ENCODE measurements at places on chromosomes 5 and 9. TPM values are rescaled to one million over a fixed set of nuclear protein-coding genes. Genes with fewer than 3 reads are reported as not detected.

The ADAMTS12 gene
- 4.2 TPM for total RNA-seq

The EPB41L4B gene
- total RNA-seq: 97.8 TPM

The BTNL8 gene
- not detected for total RNA-seq

The LCN9 gene
- total RNA-seq: not detected

The IFNA21 gene
- not detected for total RNA-seq

The TMEFF1 gene
- 0.28 TPM for total RNA-seq

The CATSPER3 gene
- total RNA-seq: 0.29 TPM

The DNM1 gene
- 11.4 TPM for total RNA-seq

The LCN15 gene
- not detected for total RNA-seq

The NSG2 gene
- total RNA-seq: 0.47 TPM

The GAS1 gene
- total RNA-seq: 6.6 TPM

The SURF1 gene
- total RNA-seq: 33.8 TPM

The OTP gene
- not detected for total RNA-seq

The AP3S1 gene
- total RNA-seq: 49.0 TPM

The SPATA31C1 gene
- not detected for total RNA-seq

The TLE4 gene
- 9.6 TPM for total RNA-seq

The GZMA gene
- not detected for total RNA-seq

The TOR1B gene
- total RNA-seq: 12.7 TPM

The RASGRF2 gene
- 1.1 TPM for total RNA-seq

The LRRC19 gene
- 0.55 TPM for total RNA-seq

The PCDHA13 gene
- total RNA-seq: 0.63 TPM

The FAM221B gene
- total RNA-seq: not detected

The ITK gene
- 0.79 TPM for total RNA-seq

The CAVIN4 gene
- total RNA-seq: not detected

The RMI1 gene
- 5.6 TPM for total RNA-seq

The EFNA5 gene
- total RNA-seq: 0.23 TPM

The UNC5A gene
- total RNA-seq: 0.09 TPM

The PAEP gene
- total RNA-seq: not detected

The FBP2 gene
- 0.79 TPM for total RNA-seq

The STC2 gene
- total RNA-seq: 13.5 TPM

The GCNT4 gene
- 2.0 TPM for total RNA-seq

The GDNF gene
- not detected for total RNA-seq

The PCDHB9 gene
- 0.51 TPM for total RNA-seq

The SARDH gene
- 29.3 TPM for total RNA-seq

The NMUR2 gene
- not detected for total RNA-seq

The PHF24 gene
- total RNA-seq: 0.06 TPM

The PCDHA9 gene
- total RNA-seq: 0.29 TPM

The RFESD gene
- 1.7 TPM for total RNA-seq

Measured in pancreas (tissue), 10 donors.